NCI-H446 (cell line): ENCODE measurements at places on chromosomes 5 and 9.

DNA sequence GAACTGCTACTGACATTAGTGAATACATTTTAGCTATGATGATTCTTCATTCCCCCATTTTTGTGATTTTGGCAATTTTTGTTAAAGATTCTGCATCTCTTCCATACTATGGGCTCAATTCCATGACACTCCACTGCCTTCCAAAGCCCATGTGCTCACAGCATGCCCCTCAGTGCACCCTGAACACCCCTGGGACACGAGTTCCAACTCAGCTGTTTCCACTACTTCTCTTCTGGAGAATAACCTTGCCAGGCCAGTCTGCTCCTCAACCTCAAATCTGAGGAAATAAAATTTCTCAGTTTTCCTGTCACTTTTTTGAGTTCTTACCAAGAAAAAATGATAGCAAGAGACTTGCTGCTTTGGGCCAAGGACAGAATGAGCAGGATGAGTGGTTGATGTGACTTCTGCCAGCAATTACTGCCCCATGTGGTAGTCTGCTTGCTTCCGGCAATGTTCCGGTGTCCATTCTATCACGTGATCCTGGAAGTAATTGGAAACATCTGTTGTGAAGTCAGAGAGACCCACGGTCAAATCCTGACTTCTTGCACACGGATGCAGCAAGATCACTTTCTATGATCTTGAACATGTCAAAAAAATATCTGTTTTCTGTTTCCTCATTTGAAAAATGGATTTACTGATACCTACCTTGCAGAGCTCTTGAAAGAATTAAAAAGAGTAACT, 58.3 kb downstream of the EGFLAM start:
- DNase-seq: no peak

- no peak for DNase-seq
Observed at GRCh38 chr9:105243015-105243686, 1.3 kb upstream of the SLC44A1 start.

DNA sequence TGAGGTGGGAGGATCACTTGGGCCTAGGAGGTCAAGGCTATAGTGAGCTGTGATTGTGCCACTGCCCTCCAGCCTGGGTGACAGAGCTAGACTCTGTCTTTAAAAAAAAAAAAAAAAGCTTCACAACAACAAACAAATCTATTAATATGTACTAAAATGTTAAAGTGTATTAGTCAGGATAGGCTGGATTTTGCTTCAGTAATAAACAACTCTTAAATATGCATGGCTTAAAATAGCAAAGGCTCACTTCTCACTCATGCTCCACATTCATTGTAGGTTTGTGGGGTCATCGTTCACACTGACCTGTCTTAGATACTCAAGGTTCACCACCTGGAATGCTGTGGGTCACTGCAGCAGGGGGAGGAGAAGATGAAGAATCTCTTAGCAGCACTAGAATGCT, 33.8 kb upstream of the COL15A1 start:
- no peak for DNase-seq

GRCh38 chr5:99586878-99587277, 658.1 kb upstream of the CHD1 start:
- no peak for DNase-seq

DNA sequence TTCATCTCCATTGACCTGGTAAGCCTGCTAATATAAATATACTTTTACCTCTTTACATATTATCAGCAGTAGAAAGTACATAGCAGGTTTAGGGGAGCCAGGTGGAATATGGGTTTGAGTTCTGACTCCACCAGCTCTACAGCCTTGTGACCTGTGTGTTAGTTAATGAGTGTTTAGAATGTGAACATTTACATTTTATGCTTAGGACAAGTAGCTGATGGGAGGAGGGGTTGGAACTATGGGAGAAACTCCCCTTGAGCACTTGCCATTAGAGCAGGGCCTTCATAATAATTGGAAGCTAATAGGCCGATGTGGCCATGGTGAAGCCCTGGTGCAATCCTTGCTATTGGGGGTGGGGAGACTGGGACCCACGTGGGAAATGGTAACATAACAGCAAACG, 148.3 kb upstream of the NTRK2 start:
- DNase-seq: no peak

DNA sequence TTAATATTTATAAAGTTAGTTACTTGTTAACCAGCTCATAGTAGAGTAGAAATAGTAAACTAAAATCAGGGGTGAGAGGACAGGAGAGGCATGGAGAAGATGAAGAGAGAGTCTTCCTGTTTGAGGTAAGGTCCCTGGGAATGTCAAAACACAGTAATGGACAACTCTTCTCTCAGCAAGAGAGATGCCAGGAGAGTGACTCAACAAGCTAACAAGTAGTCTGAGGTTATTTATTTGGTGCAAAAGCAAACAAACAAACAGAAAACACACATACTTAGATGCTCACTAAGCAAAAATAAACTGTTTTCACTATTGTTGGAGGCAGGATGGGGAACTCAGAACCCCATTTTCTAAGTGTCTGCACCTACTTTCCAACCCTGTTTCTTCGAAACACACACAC, 333.2 kb upstream of the RFX3 start:
- no peak for DNase-seq

DNA sequence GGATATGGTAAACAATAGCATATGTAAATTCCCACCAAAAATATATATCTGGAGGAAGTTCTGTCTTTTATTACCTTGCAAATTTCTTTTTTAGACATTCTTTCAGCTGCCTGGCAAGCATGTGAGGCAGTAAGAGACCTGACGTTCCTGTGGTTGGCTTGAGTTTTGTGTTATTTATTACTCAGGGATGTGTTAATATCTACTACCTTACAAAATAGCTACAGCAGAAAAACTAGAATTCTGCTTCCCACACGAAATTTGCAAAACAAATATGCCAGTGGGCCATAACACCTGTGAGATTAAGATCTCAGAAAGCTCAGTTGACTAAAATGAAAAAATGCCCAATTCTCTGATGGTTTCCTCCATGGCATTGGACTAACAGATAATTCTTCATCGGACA, 274.2 kb downstream of the TMEM167A start:
- DNase-seq: no peak

- no peak for DNase-seq
Observed at GRCh38 chr9:106796771-106797170, 66.2 kb upstream of the ZNF462 start.

- DNase-seq: no peak
Observed at GRCh38 chr9:71941060-71941568, 29.7 kb downstream of the C9orf85 start.

DNA sequence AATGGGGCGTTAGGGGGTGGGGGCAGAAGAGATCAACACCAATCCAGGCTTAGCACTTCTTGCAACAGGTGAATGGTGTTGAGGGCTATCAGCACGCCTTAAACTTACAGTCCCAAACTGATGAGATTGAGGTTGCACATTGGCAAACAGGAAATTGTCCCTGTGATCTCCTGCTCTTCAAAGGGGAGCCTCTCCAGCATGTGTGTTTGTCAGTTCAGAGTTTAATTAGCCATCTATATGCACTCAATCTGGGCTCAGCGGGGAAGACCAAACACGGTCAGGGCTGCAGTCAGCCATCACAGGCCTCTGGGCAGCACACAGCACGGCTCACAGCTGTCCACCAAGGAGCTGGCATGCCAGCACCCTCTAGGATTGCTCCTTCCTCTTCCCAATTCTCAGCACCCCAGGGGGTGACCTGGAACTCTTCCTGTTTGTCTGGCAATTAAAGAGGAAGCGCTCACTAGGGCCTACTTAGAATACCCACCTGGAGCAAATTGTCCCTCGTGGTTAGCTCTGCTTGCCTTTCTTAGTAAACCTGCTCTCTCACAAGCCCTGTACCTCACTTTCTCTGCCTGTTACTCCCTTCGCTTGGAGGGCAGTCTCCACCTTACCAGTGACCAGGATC, 217.4 kb downstream of the SLIT3 start:
- no peak for DNase-seq

DNA sequence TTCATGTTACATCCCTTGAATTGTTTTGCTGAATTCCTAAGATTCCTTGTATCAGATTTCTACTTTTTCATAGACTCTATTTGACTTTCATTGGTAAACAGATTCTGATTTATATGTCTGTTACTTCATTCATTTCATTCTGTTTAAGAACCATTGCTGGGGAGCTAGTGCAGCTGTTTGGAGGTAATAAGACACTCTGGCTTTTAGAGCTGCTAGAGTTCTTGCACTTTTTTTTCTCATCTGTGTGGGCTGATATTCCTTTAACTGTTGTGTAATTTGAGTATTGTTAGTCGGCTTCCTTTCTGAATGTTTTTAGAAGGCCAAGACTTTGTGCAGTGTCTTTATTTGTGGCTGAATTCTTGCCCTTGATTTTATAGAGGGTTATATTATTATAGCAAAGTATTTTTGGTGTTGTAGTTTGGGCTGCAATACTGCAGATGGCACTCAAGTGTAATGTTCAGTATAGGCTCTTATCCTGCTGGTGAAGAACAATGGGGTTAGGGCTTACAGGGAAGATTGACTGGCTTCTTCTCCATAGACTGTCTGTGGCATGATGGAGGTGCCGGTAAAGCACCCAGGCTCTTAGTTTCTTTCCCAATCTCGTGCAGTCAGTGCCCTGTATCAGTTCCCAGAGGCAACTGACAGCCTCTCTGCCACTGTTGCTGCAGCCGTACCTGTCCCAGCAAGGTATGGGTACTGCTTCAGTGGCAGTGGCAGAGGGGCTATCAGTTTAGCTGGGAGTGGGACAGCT, 162.2 kb downstream of the OXCT1 start:
- peak; percentile 39 for DNase-seq

- no peak for DNase-seq
Observed at GRCh38 chr5:68002836-68003235, 212.7 kb upstream of the PIK3R1 start.

- DNase-seq: no peak
Observed at GRCh38 chr5:126124706-126125345, 298.4 kb upstream of the GRAMD2B start.

DNA sequence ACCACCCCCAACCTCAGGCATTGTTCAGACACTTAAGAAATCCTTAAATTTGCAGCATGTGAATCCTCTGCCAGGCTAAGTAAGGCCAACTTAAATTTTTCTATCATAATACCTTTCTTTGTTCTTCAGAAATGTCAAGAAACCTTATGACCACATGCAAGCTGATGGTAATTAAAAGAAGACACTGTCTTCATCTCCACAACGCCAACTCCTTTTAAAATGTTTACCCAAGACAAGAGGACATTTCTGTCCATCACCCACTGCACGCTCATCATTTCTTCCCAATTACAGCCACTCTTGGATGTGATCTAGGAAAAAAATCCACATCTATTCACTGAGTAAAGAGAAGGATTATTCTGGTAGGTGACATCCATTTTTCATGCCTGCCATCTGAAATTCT, 6.1 kb upstream of the IFNK start:
- no peak for DNase-seq

- no peak for DNase-seq
Observed at GRCh38 chr9:93860694-93861658, 94.2 kb downstream of the BARX1 start.

- no peak for DNase-seq
Observed at GRCh38 chr5:41325074-41325473, 111.7 kb upstream of the C6 start.

GRCh38 chr9:129137292-129138143, 26.3 kb downstream of the PTPA start:
- DNase-seq: no peak

- no peak for DNase-seq
Observed at GRCh38 chr9:106025453-106025852, 331.1 kb downstream of the TMEM38B start.

- DNase-seq: no peak
Observed at GRCh38 chr5:127639828-127640227, 9.1 kb upstream of the CTXN3 start.

DNA sequence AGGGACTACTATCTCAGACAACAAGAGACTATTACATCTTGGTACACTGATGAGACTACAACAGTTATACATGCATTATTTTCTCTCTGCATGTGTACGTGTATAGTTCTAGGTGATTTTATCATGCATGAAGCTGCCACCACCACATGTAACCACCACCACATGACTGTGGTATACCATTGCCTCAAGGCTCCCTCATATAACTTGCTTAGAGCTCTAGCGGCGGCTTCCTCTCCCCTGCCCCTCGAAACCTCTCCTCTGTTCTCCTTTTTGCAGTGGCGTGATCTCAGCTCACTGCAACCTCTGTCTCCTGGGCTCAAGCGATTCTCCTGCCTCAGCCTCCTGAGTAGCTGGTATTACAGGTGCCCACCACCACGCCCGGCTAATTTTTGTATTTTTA, 162.3 kb downstream of the AOPEP start:
- no peak for DNase-seq

DNA sequence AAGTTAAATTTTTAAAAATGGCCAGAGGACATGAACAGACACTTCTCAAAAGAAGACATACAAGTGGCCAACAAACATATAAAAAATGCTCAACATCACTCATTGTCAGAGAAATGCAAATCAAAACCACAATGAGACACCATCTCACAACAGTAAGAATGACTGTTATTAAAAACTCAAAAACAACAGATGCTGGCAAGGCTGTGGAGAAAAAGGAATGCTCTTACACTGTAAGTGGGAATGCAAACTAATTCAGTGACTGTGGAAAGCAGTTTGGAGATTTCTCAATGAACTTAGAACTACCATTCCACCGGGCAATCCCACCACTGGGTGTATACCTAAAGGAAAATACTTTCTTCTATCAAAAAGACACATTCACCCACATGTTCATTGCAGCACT, 168.5 kb upstream of the PIK3R1 start:
- DNase-seq: no peak

DNA sequence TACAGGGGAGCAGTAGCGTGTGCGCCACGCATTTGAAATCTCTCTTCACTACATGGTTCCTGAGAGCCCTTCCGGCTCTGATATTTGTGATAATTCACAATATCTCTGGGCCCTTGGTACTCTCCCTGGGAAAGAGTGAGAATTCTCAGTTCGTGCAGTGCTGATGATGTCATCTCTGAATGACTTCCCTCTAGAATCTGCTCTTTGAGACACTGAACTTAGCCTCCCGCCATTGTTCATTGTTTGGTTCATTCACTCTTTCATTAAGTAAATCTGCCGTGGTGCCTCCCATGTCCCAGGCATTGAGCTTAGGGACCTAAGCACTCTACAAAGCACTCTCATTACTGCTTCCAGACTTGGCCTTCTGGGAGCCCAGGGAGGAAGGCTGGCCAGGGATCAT, 94.0 kb downstream of the PPARGC1B start:
- no peak for DNase-seq

- DNase-seq: peak; percentile 66
Observed at GRCh38 chr5:99032234-99033013, 103.6 kb upstream of the CHD1 start.

GRCh38 chr9:95724253-95724991, 151.1 kb upstream of the ERCC6L2 start:
- DNase-seq: no peak

- DNase-seq: peak; percentile 60
Observed at GRCh38 chr9:129140397-129141065, 29.3 kb downstream of the PTPA start.
